ENCODE measurements at places on chromosomes 1 and 21.

DNA sequence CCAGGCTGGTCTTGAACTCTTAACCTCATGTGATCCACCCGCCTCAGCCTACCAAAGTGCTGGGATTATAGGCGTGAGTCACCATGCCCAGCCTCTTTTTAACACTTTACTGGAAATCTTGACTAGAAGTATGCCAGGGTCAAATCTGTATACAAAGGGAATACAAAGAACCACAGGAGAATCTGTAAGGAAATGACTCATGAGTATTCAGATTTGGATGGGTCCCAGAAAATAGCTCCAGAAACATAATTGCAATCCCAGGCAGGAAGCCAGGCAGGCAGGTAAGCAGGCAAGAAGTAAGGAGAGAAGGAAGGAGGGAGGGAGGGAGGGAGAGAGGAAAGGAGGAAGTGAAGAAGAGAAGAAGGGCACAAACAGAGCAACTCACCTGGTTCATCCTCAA is 22.8 kb upstream of the TIAM1 start:
- DNase-seq: no peak

DNA sequence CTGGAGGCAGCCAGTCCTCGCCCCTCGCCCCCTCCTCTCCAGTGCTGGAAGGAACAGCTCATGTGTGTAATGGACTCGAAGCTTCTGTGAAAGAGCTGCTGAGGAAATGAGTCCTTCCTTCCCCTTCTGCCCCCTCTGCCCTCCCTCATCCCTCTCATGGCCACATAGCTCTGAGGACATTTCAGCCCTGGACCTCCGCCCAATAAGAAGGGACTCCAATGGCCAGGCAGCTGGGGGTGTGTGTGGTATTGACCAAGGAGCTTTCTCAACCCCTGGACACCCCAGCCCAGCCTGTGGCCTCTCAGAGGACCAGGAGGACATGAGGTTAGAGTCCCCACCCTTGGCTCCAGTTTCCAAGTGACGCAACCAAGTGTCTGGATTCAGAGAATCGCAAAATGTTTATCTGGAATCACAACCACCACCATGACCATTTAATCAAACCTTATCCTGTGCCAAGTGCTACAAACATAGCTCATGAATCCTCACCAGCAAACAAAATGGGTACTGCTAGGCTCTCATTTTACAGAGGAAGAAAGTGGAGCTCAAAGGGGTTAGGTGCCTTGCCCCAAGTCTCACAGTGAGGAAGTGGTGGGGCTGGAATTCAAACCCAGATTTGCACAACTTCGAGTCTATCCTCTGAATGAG is 47.8 kb upstream of the ECE1 start:
- no peak for DNase-seq

GRCh38 chr1:198929961-198930599 is 291.2 kb downstream of the PTPRC start:
- peak; percentile 1 for DNase-seq

- no peak for DNase-seq
Measured at GRCh38 chr1:221164951-221165838, 286.0 kb downstream of the HLX start.

All from ELF-1 (cell line).